Fibroblast of mammary gland (primary cell): ENCODE measurements at places on chromosomes 12 and 14.
A peak's percentile ranks its signal among the peaks of the same experiment; 100 is the strongest.

- DNase-seq, result no peak
Measured at GRCh38 chr12:45934956-45935355, 55.4 kb downstream of the SCAF11 start.

DNA sequence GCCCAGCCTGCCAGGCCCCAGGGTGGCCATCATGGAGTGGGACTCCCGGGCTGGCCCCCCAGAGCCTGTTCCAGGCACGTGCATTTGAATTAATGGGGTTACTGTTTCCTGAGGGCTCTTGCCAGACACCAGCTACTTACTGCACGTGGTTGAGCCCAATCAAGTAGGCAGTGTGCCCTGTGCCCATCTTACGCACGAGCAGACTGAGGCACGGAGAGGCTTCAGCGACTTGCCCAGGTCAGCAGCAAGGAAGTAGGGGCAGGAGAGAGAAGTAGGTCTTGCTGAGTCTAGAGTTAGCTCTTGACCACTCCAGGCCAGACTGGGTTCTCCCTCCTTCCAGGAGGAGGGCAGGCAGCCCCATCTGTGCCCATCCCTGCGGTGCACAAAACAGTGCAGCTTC, 67.7 kb downstream of the DIO3 start:
- DNase-seq, result no peak

DNA sequence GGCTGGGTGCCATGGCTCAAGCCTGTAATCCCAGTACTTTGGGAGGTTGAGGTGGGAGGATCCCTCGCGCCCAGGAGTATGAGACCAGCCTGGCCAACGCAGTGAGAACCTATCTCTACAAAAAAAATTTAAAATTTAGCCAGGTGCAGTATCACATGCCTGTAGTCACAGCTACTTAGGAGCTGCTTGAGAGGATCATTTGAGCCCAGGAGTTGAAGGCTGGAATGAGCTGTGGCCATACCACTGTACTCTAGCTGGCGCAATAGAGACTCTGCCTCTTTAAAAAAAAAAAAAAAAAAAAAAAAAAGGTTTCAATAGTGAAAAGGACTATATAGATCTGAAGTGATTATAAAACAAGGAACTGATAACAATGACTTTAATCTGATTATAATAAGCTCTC, 13.5 kb downstream of the PSMA3 start:
- no peak for DNase-seq

DNA sequence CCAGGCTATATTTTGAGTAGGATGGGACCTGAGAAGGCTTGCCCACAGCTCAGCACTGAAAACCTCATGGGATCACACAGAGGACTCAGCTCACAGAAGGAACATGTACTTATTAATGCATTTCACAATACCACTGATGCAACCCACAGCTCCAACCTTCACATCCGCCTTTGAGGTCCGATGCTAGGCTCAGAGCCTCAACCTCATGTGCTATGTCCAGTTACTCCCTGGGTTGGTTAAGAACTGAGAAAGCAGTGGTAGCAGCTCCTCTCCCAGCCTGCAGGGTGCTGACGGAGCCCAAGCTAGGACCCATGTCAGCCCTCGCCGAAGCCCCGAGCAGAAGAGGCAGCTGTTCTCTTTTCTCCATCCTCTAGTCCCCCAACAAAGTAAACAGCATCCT, 52.9 kb downstream of the SPTB start:
- DNase-seq, result peak; percentile 65

- no peak for DNase-seq
Measured at GRCh38 chr12:16189849-16190248, 87.6 kb downstream of the SLC15A5 start.

DNA sequence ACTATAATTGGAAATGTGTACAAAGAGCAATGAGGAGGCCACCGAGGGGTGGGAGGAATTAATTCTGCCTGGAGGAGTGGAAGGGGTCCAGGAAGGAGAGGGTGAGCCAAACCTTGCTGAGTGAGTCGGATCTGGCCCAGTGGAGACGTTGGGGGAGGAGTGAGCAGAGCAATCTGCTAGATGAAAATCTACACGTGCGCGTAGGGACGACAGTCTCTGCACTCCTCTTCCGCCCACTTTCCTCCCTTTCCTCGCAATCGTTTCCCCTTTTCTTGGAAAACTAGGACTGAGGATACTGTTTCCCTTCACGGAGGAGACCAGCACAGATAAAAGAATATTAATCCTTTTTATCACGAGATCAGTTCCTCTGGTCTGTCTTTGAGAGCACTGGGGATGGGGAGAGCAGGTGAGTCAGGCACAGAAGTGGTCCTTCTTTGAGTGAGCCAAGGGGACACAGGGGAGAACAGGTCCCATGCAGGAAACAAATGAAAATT, 2.9 kb upstream of the NAB2 start:
- peak; percentile 83 for DNase-seq

DNA sequence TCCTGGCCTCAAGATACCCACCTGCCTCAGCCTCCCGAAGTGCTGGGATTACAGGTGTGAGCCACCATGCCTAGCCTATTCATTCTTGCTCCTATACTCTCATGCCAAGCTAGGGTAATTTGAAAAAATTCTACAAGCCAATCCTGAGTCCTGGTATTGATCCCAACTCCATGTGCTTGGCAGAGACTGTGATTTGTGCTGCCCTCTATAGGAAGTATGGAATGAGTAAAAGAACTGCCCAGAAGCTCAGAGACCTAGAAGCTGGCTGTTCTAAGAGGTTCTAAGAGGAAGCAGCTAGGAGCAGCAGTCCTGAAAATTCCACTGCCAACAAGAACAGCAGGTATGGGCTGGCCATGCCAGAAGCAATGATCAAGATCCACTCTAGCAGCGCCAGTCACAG, 402.5 kb downstream of the PCNX1 start:
- DNase-seq, result peak; percentile 15

GRCh38 chr12:2562400-2562799, 232.4 kb upstream of the FKBP4 start:
- no peak for DNase-seq

DNA sequence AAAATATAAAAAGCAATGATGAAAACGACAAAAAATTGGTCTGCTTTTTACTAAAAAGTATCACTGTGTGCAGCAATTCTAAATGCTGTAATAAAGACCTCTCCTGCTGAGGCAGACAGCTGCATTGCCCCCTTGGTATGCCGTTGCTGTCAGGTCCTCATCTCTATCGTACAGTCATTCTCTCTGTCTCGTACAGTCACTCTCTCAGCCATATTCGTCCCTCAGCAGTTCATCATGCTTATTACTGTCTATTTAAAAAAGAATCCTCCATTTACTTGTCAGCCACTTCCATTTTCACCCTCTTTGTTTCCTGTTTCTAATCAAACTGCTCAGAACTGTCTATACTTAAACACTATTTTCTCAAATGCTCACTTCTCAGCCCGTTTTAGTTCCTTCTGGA, 123.6 kb downstream of the DIP2B start:
- no peak for DNase-seq

GRCh38 chr14:90979515-90979914, 80.9 kb downstream of the RPS6KA5 start:
- no peak for DNase-seq

- DNase-seq, result no peak
Measured at GRCh38 chr12:64389154-64389553, 1.4 kb downstream of the C12orf56 start.

- DNase-seq, result no peak
Measured at GRCh38 chr12:104682790-104683279, 226.1 kb downstream of the CHST11 start.

DNA sequence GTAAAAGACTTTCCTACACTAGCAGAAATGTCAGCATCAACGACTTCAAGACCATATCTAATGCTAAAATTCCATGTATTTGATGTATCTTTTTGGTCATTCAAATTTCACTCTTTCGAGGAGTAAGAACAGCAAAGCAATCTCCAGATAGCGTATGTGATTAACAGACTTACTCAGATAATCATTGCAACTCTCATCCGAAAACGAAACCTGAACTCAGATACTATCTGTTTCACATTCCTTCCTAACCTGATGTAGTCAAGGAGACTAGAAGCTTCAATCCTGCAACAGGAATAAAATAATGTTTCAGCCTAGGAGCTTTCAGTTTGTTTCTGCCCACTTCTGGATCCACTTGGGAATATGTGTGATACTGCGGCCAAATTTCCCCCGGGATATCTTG, 286.3 kb downstream of the NUAK1 start:
- no peak for DNase-seq

DNA sequence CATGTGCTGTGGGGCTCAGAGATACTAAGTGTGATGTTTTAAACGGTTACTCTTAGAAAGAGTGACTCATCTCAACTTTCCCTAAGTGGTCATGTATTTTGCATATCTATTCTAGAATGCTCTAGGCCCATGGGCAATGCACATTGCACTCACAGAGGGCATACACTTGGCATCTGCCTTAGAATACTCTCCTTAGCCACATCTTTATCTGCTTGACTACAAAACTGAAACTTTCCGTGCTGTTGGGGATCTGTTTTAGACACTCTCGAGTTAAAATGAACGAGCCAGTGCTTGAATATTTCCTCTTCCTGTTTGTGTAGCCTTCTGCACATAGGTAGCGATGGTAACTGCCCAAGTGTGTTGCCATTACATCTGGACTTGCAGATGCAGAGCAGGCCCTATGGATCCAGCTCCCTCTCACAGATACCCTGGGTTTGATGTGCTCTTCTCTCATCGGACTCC, 180.5 kb downstream of the CAND1 start:
- no peak for DNase-seq

- no peak for DNase-seq
Measured at GRCh38 chr12:2825132-2825531, 9.7 kb downstream of the NRIP2 start.

DNA sequence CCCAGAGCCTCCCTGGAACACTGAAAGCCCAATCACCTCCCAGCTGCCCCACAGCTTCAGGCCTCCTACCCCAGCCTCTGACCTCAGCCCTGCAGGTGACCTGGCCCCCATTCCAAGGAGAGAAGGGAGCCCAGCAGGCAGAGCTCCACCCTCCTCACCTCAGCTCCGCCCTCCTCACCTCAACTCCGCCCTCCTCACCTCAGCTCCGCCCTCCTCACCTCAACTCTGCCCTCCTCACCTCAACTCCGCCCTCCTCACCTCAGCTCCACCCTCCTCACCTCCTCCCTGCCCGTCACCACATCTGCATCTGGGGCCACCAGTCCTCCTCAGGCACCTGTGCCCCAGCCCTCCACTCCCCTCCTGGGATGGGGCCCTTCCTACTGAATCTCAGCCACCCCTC, 112.2 kb upstream of the SFSWAP start:
- no peak for DNase-seq

DNA sequence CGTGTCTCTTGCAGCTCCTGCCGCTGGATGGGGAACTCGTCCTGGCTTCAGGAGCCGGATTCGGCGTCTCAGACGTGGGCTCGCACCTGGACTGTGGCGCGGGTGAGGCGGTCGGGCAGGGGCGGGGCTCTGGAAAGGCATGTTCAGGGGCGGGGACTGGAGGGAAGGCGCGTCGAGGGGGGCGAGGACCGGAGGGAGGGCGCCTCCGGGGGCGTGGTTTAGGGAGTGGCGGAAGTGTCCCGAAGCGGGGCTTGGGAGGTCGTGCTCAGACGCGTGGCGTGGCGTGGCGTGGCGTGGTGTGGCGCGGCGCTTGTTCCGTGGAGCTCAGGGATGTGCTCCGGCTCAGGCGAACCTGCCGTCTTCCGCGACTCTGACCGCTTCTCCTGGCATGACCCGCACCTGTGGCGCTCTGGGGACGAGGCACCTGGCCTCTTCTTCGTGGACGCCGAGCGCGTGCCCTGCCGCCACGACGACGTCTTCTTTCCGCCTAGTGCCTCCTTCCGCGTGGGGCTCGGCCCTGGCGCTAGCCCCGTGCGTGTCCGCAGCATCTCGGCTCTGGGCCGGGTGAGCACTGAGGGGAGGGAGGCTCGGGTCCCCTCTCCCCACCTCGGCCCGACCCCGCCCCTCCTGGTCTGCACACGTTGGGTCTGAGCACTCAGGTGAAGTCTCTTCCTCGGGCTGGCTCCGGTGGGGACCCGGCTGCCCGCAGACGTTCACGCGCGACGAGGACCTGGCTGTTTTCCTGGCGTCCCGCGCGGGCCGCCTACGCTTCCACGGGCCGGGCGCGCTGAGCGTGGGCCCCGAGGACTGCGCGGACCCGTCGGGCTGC, 6.2 kb downstream of the AMN start:
- DNase-seq, result no peak

GRCh38 chr12:69112616-69113015, 126.8 kb upstream of the CPSF6 start:
- DNase-seq, result no peak

DNA sequence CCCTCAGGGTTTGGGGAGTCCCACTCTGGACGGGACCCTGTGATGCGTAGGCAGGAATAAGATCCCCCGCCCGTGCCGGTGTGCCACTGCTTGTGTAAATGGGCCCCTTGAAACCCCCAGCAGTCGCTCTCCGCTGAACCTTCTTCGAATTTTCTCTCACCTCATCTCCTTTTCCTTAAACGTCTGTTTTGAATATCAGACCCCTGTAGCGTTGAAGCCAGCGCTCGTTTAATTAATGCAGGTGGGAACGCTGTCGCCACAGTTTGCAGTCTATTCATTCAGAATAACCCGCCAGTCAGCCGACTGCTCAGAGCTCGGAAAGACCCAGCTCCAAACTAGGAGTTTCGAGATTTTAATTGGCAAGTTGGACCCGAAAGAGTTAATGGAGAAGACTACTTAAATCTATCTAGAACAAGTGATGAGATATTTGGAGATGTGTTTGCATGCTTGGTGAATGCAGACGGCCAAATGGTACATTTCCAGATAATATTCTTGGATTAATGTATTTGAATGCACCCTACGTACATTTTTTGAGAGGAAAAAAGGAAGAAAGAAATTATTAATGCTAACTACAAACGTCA, 739 bp upstream of the PPP2R5E start:
- no peak for DNase-seq

DNA sequence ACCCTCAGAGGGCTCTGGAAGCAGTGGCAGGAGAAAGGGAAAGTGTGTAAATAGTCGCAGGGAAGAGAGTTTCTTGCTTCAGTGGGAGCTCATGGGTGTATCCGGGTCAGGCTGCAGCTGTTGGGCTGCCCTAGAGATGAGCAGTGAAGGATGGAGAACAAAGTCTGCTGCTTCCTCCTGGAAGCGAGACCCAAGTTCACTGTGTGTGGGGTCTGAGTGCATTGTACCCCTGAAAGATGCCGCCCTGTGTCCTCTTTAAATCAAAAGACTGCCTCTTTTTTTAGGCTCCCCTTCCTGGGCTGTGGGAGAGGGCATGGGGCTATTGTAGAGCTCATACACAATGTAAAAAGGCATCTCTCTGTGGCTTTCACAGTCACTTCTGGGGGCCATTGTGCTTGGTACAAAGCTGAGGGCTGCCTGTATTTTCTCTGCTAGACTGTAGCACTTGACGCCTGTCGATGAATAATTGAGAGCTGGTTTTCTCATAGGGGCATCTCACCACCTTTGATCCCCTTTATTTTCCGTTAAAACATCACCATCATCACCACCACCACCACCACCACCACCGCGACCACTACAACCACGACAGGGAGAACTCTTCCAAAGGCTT, 16.7 kb downstream of the CHST11 start:
- DNase-seq, result no peak

DNA sequence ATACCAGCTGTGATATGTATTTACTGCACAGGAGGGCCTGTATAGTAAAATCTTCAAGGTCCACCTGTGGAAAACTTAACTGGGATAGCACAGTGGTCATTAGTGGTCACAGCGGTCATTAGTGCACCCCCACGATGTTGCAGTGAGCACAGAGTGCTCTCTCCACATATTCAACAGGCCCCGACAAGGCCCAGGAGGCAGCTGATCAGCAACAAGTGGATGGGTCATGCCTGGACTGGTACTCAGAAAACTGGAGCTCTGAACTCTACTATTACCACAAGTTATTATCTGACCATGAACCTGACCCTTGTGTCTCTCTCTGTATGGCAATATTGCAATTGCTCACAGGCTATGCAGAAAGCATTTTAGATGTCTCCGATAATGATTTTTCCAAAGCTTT, 129.5 kb downstream of the SLC35F4 start:
- no peak for DNase-seq

GRCh38 chr12:75773377-75773776, 258.2 kb downstream of the PHLDA1 start:
- no peak for DNase-seq
